HepG2 (cell line): ENCODE measurements at places on chromosomes 3 and 15. TPM values are rescaled to one million over a fixed set of nuclear protein-coding genes. Genes with fewer than 3 reads are reported as not detected.

GRCh38 chr15:31200735-31201151, 99.2 kb upstream of the TRPM1 start:
- no peak overlapping the region for H3K4me3 ChIP-seq
- no peaks in the 10 kb centered on the region for H3K36me3 ChIP-seq
- H3K27me3 ChIP-seq, result peaks cover 1% of the 10 kb centered on the region; the same call in 1 of the 2 replicates
- peak; percentile 46 for DNase-seq

DNA sequence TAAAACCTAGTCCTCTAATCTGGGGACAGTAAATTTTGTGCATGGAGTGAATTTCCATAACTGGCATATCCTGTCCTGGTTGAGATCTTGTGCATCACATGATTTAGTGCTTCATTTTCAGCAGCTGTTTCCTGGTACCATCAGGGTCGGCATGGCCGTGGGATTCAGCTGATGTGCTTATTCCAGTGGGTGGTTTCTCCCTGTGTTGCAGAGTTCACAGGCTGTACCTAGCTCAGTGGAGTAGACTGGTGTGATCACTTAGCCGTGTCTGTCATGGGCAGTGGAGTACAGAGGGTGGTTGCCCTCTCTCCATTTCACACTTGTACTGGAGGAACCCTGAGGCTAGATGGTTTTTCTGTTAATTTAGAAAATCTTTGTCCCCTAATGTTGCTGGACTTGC, 228.5 kb downstream of the PTPRG start:
- H3K4me3 ChIP-seq, result no peak overlapping the region
- no peaks in the 10 kb centered on the region for H3K36me3 ChIP-seq
- H3K4me1 ChIP-seq, result no peaks in the 10 kb centered on the region
- DNase-seq, result no peak
- H3K27ac ChIP-seq, result no peak overlapping the region
- H3K27me3 ChIP-seq, result no peaks in the 10 kb centered on the region

DNA sequence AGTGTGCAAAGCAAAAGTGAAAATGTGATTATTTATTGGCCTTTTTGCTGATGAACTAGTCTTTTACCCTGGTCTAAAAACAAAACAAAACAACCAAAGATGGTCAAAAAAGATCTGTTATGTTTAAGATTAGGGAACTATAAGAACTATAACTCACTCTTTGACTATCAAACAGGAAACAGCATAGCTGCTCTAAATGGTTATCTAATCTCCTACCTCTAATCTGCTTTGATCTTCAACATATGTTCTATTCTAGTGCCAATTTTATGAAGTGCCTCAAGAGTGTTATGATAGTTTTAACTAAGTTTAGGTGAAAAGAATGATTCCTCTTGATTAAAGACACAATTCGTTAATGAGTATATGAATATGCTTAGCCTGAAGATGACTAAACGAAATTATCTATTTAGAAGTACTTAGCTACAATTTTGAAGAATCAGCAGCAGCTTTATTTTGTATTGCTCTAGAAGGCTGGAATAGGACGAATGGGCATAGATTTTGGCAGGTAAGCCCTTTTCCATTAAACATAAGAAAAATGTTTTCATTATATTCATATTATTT, 46.0 kb downstream of the SETD2 start:
- H3K27ac ChIP-seq, result no peak overlapping the region
- no peaks in the 10 kb centered on the region for H3K27me3 ChIP-seq
- no peak overlapping the region for H3K4me3 ChIP-seq
- H3K4me1 ChIP-seq, result no peaks in the 10 kb centered on the region
- peaks cover 17% of the 10 kb centered on the region for H3K36me3 ChIP-seq

- no peak overlapping the region for H3K4me3 ChIP-seq
- H3K36me3 ChIP-seq, result peaks cover 71% of the 10 kb centered on the region
- H3K27ac ChIP-seq, result no peak overlapping the region
- no peak for DNase-seq
- no peaks in the 10 kb centered on the region for H3K27me3 ChIP-seq
These were observed 35.2 kb downstream of the ETV5 start for GRCh38 chr3:186073641-186074040.

DNA sequence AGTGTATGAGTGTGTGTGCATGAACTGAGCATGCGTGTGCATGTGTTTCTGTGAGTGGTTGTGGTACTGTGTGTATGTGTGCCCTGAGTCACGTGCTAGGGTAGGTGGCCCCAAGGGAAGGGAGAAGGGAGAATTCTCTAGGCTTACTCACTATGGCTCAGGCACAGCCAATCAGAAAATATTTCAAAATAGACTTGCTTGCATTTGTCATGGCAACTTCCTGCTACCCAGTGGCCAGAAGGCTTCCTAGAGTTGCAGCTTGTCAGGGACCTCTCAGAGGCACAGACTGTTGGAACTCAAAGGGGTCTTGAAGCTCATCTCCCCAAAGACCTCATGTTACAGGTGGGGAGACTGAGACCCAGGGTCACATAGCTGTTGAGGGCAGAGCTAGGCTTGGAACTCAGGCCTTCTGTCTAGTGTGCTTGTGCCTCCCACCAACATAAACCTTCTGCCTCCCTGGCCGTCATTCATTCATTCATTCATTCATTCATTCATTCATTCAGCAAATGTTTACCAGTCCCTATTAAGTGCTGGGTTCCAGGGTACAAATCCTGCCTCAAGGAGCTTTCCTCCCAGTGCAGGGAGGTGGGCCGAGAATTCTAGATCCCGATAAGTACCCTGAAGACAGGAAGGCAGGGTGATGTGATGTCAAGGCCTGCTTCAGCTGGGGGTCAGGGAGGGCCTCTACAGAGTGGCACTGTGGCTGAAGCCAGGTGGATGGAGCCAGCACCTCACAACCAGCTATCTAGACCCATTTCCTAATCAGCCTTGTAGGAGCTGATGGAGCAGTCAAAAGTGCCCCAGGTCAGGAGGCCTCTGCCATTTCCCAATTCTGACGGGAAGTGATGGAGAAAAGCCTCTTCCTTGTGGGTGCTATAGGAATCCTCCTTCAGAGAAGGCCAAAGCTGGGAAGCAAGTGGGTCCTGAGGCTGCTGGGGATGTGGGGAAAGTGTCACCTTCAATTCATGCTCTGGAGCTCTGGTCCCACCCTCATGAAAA, 10.9 kb upstream of the RFT1 start:
- no peak for DNase-seq
- H3K36me3 ChIP-seq, result no peaks in the 10 kb centered on the region
- peaks cover 35% of the 10 kb centered on the region; the same call in 2 of the 3 replicates for H3K27me3 ChIP-seq
- H3K27ac ChIP-seq, result no peak overlapping the region

DNA sequence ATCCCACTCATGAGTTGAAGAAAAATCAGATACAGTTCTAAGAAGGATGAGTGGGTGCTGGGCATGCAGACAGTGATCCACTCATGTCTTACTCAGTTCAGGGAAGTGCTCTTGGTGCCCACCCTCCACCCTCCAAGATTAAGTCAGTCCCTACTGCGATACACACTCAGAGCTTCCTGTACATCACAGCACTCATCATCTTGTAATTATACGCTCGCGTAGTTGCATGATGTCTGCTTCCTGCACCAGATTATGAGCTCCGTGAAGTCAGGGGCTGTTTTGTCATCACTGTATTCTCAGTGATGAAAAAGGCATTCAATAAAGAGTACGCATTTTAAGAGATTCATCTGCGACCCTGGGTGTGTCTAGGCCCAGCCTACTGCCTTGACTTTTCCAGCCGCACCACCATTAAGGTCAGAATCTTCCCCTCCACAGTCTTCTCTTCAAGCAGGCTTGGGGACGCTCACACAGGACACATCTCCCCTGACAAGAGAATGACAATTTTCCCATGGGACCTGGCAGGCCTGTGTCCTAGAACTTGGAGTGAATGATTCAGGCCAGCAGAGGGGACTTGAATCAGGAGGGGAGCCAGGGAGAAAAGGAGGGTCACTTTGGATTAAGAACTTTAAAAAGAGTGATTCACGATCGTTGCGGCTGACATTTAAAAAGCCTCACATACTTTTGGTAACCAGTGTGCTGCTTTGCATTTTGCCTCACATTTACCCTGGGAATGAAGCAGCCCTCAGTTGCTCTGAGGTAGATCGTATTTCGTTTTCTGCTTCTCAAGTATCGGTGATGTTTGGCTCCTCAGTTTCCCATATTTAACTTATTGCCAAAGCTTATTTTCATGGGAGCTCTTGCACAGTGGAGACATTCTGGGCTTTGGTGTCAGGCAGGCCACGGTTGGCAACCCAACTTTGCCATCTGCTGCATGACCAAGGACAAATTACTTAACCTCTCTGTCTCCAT, 7.9 kb upstream of the PDE8A start:
- peaks cover 21% of the 10 kb centered on the region for H3K4me1 ChIP-seq
- no peak overlapping the region for H3K4me3 ChIP-seq
- DNase-seq, result no peak

GRCh38 chr15:72685925-72686794, at the start of the genes BBS4 and HIGD2B:
Gene BBS4, plus strand, starts transcription at chr15:72686207. Its CDS starts 21 bp downstream, at chr15:72686228.
Gene HIGD2B, minus strand, starts transcription at chr15:72686182. Its CDS starts 9,808 bp downstream, at chr15:72676374.
- H3K27me3 ChIP-seq, result no peaks in the 10 kb centered on the region; the same call in 1 of the 2 replicates
- H3K4me3 ChIP-seq, result peak within 1 kb of the TSS; percentile 98
- H3K36me3 ChIP-seq, result no peaks in the 10 kb centered on the region
- H3K27ac ChIP-seq, result peak within 1 kb of the TSS; percentile 91
- peak; percentile 87 for DNase-seq
- H3K4me1 ChIP-seq, result peaks cover 11% of the 10 kb centered on the region; the same call in 1 of the 2 replicates

- H3K27me3 ChIP-seq, result no peaks in the 10 kb centered on the region
- H3K27ac ChIP-seq, result no peak overlapping the region
- no peaks in the 10 kb centered on the region for H3K36me3 ChIP-seq
- DNase-seq, result no peak
These were observed 82.5 kb downstream of the DCLK3 start for GRCh38 chr3:36681867-36682266.

DNA sequence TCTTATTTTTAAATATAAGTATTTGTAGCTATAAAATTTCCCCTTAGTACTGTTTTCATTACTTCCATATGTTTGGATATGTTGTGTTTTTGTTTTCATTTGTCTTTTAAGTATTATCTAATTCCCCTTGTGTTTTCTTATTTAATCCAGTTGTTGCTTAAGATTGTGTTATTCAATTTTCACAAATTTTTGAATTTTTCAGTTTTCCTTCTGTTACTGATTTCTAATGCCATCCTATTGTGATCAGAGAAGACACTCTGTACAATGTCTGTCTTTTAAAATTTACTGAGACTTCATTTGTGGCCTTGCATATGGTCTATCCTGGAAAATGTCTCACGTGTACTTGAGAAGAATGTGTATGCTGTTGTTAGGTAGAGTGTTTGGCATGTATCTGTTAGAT, 795.6 kb upstream of the CFAP20DC start:
- no peaks in the 10 kb centered on the region for H3K36me3 ChIP-seq
- no peak for DNase-seq
- H3K27ac ChIP-seq, result no peak overlapping the region
- H3K4me3 ChIP-seq, result no peak overlapping the region
- H3K27me3 ChIP-seq, result no peaks in the 10 kb centered on the region; the same call in 1 of the 2 replicates

- DNase-seq, result no peak
- 0 out of 2 replicates have a peak, but pooled peaks cover 3% of the 10 kb centered on the region for H3K36me3 ChIP-seq
- no peak overlapping the region for H3K27ac ChIP-seq
These were observed 11.5 kb downstream of the ATP13A3 start for GRCh38 chr3:194475138-194475932.

- no peak overlapping the region for H3K27ac ChIP-seq
- no peak for DNase-seq
- peaks cover 75% of the 10 kb centered on the region for H3K4me1 ChIP-seq
- H3K36me3 ChIP-seq, result no peaks in the 10 kb centered on the region
These were observed 37.9 kb downstream of the PPCDC start for GRCh38 chr15:75061272-75061671.

DNA sequence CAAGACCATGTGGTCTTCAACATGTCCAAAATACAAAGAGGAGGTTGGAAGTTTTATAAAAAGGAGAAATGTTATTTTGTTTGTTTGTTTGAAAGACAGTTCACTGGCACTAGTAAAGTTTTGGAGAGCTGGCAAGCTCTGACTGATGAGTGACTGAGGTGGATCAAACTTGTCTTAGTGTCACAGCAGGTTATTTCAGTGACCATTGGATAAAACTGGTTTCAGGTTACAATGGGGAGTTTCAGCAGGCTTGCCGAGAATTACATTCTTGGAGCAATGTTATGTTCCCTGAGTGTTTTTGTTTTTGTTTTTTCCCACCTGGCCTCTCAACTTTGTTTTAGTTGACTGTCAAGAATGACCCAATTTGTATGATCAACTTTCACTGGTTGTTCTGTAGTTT, 414.5 kb upstream of the ARHGEF26 start:
- H3K27me3 ChIP-seq, result no peaks in the 10 kb centered on the region
- H3K36me3 ChIP-seq, result no peaks in the 10 kb centered on the region
- H3K27ac ChIP-seq, result no peak overlapping the region
- H3K4me3 ChIP-seq, result no peak overlapping the region

DNA sequence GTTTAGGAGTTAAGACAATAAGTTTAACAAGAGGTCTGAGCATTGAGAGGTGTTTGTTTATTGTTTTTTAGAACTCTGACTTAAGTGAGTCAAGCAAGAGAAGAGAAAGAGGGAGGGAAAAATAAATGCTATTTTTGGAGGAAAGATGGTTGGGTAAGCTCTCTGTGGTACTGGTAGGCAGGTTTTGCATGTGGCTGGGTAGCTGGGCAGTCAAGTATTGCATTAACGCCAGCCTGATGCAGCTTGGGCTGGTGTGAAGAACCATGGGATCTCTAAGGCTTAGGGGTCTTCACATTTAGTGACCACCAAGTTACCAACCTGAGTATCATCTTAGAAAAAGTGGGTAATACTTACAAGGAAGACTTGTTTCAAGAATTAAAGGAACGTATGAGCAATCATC, 534.5 kb upstream of the SEMA6D start:
- no peak overlapping the region for H3K4me3 ChIP-seq
- no peaks in the 10 kb centered on the region for H3K36me3 ChIP-seq
- DNase-seq, result no peak
- H3K27ac ChIP-seq, result no peak overlapping the region

DNA sequence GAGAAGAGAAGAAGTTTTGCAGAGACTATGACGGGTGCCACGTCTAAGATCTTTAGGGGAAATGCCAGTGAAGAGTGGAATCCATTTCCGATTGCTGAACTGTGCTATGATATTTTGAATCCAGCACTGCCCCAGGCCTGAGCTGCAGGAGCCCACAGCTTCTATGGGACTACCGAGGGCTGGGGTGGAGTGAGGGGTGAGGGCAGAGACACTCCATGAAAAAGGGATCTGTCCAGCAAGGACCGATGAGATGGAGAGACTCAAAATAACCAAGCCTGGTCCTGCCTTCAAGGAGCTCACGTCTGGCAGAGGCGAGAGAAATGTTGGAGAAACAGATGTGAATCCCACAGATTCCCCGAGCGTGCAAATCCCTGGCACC, 79.8 kb upstream of the MEF2A start:
- DNase-seq, result no peak
- peak overlapping the region; percentile 48 for H3K4me3 ChIP-seq
- no peak overlapping the region for H3K27ac ChIP-seq

Gene MAGEL2
- not detected in 2 replicates for total RNA-seq

Gene ZNF80
- total RNA-seq, result not detected in 2 replicates

Gene SPATA12
- 0.09 TPM in 1 of 2 replicates, not detected in the other for total RNA-seq

Gene RYR3
- total RNA-seq, result not detected in 2 replicates

Gene SI
- not detected in 2 replicates for total RNA-seq

Gene ASB14
- not detected in 2 replicates for total RNA-seq

Gene ZIC1
- not detected in 2 replicates for total RNA-seq

Gene ATG3
- total RNA-seq, result 34.8 and 43.3 TPM in 2 replicates

Gene C3orf80
- total RNA-seq, result 0.04 TPM in 1 of 2 replicates, not detected in the other

Gene EXD1
- not detected in 2 replicates for total RNA-seq
